ENCODE measurements at places on chromosomes 2 and 18.
A peak's percentile ranks its signal among the peaks of the same experiment; 100 is the strongest.

DNA sequence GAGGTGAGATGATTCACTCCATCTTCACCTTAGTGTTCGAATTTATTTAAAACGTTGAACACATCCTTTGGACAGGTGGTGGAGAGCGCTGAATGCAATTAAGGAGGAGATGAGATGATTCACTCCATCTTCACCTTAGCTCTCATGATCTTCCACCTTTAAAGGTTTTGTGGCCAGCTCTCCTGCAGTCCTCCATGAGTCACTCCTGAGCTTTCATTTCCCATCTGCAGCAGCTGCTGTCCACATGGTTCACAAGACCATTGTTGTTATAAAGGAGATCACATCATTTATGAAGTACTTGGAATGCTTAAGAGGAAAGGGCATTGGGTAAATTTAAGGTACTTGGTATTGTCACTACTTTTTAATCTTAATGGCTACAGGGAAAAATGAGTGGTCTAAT, 298.5 kb downstream of the PAX3 start:
- no peak for DNase-seq

DNA sequence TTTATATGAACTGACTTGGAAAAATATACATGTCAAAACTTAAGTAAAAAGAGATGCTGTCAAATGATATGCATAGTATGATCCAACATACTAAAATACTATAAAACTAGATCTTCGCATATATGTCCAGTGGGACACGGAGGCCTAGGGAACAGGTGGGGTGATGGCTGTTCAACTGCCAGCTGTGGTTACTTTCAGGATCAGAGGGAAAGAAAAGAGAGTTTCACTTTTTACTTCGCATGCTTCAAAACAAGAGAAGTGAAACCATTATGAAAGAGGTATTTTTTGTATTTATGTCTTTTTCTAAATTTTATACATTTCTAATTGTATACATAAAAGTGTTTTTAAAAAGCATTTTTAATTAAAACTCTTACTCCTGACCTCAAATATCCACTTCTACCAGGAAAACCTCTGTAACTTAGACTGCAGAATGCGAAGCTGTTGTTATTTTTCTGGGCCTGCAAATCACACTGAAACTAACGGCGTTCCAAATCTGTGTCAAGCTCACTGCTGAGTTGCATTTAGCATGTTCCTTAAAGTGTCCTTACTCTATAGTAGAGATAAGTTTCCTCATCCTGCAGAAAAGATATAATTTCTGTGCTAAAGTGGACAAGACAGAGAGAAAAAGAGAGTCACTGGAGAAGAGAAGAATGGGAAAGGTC, 97.8 kb upstream of the SLC35G4 start:
- DNase-seq = no peak

DNA sequence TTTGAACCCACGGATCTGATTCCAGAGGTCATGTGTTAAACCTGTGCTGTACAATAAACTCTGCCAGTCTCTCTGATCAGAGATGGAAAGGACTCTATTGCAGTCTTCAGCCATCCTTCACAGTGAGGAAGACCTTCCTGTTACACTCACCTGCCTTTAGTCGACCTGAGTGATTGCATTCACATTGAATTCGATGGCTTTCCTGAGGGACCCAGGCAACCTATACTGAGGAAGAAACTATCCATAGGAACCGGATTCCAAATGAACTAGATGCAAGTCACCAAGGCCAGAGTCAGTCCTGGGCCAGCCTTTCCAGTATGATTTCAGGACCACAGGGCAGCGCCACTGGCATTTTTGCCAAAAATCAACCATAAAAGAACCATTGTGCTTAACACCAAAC, 56.8 kb downstream of the PKDCC start:
- DNase-seq = no peak

DNA sequence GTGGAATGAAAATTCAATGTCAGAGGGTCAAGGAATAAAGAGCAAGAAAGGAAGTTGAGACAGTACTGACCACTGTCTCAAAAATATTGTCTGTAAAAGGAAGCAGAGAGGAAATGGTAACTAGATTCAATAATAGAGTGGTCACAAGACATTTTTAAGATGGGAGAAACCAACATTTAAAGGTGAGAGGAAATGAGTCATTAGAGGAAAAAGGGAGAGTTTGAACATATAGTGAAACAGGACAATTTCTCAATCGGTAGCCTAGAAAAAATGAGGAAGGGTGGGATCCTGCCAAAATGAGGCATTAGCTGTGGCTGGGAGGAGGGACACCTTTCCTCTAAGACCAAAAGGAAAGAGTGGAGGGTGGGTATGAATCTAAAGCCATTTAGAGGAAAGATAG, 288.5 kb downstream of the SP3 start:
- no peak for DNase-seq

GRCh38 chr18:79819064-79819967, 21.6 kb downstream of the KCNG2 start:
- no peak for DNase-seq

GRCh38 chr2:3633982-3634595, 23.9 kb upstream of the ALLC start:
- no peak for DNase-seq

DNA sequence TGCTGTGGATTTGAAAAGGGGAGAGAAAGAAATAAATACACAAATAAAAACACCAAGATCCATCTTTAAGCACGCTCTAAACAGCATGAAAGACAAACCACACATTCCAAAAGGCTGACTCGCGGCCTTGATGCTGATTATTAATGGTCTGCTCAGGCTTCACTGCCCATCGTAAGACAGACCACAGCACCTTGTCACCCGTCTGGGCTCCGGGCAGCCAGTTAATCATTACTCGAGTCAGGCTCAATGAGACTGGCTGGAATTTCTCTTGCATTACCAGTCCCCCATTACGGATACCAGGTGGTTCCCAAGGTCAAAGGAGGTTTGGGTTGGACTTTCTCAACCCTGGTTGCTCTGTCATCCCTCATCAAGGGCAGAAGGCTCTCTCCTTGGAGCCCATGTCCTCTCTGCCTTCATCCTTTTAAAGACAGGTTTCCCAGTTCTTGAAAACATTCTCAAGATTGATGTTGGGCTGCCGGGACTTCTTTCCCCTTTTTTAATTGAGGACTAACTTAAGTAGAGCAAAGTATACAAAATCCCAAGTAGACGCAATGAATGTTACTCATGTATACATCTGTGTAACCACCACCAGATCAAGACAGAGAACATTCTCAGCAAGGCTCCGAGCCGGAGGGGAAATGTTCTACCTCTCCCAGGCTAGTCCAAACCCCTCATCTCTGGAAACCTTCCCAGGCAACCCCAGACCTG, 8.1 kb downstream of the SMAD7 start:
- DNase-seq = no peak

- no peak for DNase-seq
Measured at GRCh38 chr2:21860907-21861306, 737.1 kb downstream of the TDRD15 start.

DNA sequence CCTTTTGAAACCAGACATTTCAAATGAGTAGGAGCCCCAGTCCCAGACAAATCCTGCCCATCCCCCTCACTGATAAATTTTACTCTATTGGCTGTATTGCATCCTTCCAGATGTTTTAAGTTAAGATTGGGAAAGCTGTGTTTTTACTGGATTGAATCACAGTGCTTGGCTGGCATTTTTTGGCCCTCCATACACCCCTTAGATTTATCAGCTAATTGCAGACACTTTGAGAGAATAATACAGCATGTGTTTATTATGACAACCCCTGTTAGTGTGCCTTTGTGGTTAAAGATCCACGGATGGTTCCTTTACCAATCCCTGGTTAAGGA, 74.9 kb downstream of the ANTXR1 start:
- DNase-seq = no peak

- no peak for DNase-seq
Measured at GRCh38 chr2:177080746-177081284, 131.8 kb upstream of the HNRNPA3 start.

DNA sequence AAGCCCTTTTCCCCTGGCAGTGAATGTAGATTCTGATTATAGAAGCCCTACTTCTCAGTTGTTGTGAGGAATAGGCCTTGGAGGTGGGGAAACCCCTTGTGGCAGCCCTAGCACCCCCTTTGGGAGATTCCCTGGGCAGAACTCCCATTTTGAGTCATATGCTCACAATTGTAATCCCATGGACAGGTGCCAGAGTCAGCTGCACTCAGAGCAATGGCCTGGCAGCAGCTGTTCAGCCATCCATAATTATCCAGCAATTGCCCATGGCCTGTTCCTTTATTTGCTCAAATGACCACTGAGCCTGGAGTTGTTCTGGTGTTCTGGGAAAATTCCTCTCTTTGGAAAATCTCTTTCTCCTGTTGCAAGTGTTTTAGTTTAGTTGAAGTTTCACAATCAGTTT, 71.7 kb downstream of the PTRHD1 start:
- peak; percentile 62 for DNase-seq

DNA sequence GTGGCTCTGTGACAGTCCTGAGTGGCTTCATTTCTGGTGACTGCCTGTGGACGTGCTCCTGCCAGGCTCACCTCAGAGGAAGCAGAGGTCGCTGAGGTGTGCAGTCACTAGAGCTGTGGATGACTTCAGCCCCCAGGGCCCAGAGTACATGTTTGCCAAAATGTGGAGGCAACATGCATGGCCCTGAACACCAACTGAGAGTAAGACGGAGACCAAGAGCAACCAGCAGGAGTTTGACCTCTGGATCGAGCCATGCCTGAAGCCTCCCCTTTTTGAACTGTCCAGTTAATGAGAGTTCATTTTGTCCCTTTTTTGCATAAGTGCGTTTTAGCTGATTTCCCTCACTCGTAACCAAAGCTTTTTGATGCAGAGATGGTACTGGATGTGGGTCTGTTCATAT, 184.9 kb downstream of the RTP5 start:
- DNase-seq = no peak

- DNase-seq = no peak
Measured at GRCh38 chr2:237096201-237096600, 10.5 kb downstream of the COPS8 start.

DNA sequence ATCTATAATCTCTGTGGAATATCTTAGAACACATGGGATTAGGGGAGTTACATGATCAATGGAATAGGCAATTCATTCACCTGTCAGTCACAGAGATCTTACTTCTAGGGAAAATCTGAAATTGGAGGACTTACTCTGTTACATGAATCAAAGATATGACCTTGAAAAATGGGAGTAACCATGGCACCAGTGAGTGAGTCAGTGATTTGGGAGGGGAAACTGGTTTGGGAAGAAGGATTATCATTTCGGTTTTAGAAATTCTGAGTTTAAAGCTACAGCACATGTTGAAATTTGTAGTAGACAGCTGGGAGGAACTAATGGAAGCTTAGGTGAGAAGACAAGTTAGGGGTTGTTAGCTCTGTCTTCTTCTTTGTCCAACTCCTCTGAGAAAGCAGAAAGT, 153.7 kb downstream of the CAMKMT start:
- no peak for DNase-seq

DNA sequence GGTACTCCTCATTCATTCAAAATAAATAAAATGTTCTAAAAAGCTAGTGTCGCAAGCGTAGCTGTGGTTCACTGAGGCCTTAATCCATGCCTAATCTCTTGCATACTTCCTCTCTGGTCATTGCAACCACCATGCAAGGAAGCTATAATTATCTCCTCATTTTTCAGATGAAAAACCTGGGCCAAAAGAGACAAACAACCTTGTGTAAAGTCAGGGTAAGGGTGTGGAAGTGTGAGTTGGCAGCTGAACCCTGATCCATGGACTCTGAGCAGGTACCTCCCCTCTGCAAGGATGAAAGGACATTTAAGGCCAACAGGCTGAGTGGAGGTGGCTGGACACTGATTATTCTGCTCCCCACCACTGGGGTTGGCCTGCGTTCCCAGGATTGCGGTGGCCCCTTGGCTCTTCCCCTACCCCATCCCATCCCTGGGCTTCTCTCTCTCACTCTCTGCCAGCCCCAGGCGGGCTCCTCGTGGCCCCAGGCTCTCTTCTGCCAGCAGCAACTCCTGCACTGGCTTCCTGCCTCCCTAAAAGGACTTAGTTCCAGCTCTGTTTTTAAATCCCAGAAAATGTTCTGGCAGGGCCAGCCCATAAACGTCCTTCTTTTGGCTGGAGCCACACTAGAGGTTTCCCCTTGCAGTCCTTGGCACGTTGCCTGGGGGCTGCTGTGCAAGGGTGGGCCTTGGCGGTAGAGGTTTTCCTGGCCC, 72.0 kb upstream of the AFF3 start:
- peak; percentile 43 for DNase-seq

DNA sequence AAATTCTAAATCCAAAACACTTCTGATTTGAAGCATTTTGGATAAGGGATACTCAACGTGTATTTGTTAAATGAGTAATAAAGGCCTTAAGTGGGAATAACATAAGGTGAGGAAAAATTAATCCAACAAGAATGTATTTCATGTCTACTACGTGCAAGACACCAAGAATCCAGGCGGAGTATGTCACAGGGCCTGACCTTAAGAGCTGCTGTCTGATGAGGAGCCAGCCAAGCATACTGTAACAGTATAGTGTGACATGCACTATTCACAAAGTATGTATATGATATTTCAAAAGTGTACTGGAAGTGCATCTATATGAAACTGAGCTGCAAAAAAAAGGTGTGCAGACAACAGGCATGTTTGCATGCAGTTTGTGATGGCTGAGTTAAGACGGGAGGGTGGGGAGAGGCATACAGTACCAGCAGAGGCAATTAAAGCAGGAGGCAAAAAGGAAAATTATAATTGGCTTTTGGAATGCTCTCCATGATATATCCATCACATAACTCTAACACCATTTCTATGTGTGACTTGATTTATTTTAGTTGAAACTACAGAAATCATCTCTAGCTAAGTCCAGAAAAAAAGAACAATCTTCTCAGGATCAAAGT, 18.2 kb downstream of the IWS1 start:
- no peak for DNase-seq

DNA sequence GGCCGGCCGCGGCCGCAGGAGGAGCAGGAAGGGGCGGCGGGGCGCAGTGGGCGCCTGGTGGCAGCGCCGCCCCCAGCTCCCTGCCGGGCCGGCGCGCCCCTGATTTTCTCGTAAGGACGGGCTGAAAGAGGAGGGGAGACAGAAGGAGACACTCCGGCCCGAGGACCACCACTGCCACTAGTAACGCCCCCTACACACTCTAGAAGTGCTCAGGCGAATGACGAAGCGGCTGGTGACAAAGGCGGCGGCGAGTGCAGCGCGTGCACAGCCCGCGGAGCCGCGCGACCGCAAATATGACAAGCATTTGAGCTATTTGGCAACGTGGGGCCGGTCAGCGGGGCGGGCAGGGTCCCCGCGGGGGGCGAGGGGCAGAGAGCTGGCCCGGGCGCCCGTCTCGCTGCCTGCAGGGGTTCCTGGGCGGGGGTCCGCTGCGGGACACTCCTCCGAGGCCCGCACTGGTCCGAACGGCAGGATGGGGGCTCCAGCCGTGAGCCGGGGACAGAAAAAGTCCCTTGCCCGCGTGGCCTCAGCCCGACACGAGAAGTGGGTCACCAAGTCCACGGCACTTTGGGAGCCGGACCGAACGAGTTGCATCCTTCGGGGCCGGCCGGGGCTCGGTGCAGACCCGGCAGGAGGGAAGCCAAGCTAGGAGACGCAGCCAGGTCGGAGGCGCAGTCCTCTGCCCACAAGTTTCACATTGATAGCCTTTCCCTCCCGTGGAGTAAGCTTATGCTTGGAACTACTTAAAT, 524 bp upstream of the SERTAD2 start:
- no peak for DNase-seq

- DNase-seq = no peak
Measured at GRCh38 chr2:50875561-50875960, 156.4 kb downstream of the NRXN1 start.

GRCh38 chr2:233490831-233491230, 75.8 kb downstream of the USP40 start:
- no peak for DNase-seq

Data from forelimb muscle (tissue), 1 donor.